ENCODE measurements at places on chromosomes 2 and 18.

DNA sequence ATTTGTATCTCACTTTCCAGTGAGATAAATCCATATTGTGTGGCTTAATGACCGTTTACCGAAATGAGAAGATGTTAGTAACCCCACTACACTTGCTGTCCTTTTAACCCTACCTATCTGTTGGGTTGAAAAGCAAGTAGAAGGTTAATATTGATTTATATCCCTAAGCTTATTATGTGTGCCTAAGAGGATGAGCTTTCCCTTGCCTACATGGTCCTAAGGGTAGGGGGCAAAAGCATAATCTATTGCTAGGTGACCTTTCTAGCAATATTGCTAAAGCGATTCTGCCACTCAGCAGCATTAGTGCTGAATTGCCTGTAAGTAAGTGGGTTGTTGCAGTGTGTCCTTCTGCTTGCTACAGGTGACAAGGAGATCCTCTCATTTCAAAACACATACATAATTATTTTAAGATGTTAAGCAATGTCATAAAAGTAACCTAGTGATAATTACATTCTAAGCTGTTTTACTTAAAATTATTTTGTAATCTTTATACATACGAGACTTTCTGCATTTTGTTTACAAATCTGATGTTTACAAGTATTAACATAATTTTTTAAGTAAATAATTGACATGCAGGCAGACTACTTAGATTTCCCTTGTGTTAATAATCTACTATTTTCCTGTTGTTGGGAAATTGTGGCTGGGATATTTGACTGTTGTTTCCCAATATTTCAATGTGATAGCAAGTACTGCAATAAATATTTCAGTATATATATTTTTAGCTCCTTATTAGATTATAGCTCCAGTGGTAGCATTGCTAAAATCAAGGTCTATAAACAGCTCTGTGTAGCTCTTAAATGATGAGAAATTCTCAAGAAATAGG is 49.1 kb upstream of the CABYR start:
- ATAC-seq: no peak

DNA sequence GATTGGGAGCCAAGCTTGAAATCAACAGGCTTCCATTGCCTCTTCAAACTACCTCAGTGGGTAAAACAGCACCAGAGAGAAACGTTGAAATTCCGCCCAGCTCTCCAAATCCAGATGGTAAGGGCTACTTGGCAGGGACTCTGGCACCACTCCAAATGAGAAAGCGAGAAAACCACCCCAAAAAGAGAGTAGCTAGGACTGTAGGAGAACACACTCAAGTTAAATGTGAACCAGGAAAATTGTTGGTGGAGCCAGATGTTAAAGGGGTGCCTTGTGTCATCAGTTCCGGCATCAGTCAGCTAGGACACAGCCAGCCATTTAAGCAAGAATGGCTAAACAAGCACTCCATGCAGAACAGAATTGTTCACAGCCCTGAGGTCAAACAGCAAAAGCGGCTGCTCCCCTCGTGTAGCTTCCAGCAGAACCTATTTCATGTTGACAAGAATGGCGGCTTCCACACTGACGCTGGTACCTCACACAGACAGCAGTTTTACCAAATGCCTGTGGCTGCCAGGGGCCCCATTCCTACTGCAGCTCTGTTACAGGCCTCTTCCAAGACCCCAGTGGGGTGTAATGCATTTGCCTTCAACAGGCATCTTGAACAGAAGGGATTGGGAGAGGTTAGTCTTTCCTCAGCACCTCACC is 167.3 kb downstream of the ASXL3 start:
- no peak for ATAC-seq

- ATAC-seq: no peak
Measured at GRCh38 chr2:22274661-22275060, 1110.3 kb upstream of the KLHL29 start.

GRCh38 chr2:42171396-42171980 is 2.3 kb downstream of the EML4 start:
- ATAC-seq: no peak

DNA sequence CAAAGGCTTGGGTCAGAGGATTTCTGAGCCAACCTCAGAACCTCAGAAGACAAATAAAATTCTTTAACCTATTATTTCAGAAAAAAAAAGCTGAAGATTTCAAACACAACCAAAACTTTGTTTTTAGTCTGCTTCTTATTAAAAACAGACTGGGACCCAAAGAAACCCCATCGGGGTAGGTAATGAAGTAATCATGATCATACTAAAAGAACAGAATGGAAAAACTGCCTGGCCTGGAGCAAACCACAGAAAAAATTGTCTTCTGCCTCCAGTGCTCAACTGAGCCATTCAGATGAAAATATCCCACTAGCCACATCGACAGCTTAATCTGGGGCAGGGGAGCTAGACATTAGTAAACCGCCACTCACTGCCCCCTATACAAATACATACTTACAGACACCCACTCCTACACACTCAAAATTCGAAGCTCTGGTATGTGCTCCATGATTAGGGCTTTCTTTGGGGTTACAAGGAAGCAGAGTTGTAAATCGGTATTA is 76.5 kb downstream of the SDC1 start:
- ATAC-seq: no peak

- no peak for ATAC-seq
Measured at GRCh38 chr18:604771-605170, 8.0 kb downstream of the CLUL1 start.

DNA sequence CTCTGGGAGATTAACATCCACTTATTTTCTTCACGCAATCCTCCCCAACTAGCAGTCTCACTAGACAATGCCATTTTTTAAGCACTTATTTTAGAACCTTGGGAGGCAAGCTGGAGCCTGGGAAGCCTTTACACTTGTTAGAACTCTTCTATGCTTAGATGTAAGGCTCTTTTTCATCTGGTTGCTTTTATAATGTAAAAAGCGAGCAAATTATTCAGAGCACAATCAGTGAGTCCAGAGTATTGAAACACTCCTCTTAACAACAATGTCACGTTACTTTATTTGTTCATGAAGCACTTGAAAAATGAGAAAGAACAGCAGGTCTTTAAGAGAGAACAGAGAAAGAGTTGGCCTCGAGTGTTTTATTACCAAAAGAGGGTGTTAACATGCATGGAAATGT is 84.1 kb upstream of the SLC8A1 start:
- no peak for ATAC-seq

GRCh38 chr2:52974127-52974526 is 793.5 kb upstream of the CHAC2 start:
- ATAC-seq: no peak

DNA sequence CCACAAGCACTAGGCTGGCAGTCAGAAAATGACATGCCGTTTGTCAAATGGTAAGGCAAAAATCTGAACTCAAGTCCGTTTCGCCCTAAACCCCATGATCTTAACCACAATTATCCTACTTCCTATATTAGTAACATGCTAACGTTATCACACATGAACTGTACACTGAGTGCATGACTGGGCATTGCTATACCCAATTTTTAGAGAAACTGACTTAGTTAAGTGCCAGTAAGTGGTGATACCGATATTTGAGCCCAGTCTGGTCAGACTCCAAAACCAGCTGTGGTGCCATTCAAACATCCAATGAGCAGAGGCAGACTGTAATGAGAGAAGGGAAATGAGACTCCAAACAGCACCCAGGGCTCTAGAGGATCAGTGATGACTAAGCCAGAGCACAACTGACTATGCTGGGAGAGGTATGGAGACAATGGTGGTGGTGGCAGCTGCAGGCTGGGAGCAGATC is 311.7 kb upstream of the PKDCC start:
- peak; percentile 89 for ATAC-seq

- no peak for ATAC-seq
Measured at GRCh38 chr18:61400016-61400635, 66.9 kb downstream of the CDH20 start.

- no peak for ATAC-seq
Measured at GRCh38 chr2:104312684-104313083, 541.2 kb upstream of the POU3F3 start.

Measured in stimulated activated memory B cell treated with anti-CD40 and anti-IgM and Interleukin-4, amounts not matched to agents 10 μg/mL and 1 μg/mL and 100 μg/mL, for 72 hours (primary cell).